Amniotic epithelial cell (primary cell): ENCODE measurements at places on chromosomes 3 and 15.
A peak's percentile ranks its signal among the peaks of the same experiment; 100 is the strongest.

- peak; percentile 23 for DNase-seq
These were observed 190.7 kb upstream of the CD96 start for GRCh38 chr3:111351334-111351733.

DNA sequence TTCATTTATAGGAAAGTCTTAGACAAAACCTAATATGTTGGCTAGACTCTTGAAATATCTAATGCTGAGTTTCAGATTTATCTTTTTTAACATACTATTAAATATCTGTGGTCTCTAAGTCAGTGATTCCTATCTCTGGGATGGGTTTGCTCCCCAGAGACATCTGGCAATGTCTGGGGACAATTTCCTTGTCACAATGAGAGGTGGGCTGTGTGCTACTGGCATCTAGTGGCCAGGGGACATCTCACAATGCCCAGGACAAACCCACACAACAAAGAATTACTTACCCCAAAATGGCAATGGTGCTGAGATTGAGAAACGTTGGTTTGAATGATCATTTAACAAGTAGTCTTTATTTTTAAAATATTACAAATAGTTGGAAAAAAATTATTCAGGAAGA is 602.1 kb downstream of the MAGI1 start:
- DNase-seq: peak; percentile 9

DNA sequence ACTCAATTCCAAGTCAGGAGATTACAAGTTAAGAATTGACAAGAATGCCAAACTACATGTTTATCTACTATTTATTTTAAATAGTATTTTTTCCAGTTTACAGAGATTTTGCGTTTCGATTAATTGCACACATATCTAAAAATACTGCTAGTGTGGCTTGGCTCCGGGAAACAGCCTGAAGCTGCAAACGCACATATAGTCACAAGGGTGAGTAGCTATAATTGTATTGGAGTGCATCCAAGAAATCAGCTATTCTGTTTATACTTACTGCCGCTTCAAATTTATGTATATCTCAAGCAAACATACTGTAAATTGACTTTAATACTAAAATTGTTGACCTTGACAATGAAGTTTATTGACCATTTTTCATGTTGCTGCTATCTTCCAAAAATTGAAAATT is 77.0 kb upstream of the PLSCR5 start:
- DNase-seq: no peak

- no peak for DNase-seq
These were observed 183.2 kb upstream of the STAC start for GRCh38 chr3:36197151-36197550.

GRCh38 chr3:106332884-106333283 is 464.1 kb upstream of the CBLB start:
- DNase-seq: no peak

DNA sequence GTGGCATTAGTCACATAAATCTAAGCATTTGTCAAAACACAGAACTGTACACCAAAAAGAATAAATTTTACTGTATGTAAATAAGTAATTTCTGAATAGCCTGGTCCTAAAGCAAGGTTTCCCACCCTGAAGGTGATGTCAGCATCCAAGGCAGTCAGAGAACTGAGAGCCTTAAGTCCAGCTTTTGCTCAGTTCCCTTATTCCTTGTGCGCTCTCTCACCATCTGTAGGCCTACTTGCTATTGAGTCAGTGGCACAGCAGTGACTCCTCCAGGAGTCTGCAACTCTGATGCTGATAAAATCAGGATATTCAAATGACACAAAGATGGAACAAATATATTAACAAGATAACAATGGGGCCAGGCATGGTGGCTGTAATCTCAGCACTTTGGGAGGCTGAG is 22.3 kb downstream of the VPS39 start:
- DNase-seq: no peak

GRCh38 chr3:14298991-14299555 is 103.3 kb upstream of the SLC6A6 start:
- no peak for DNase-seq

GRCh38 chr3:188824566-188824965 is 347.2 kb upstream of the TPRG1 start:
- DNase-seq: no peak

- no peak for DNase-seq
These were observed 154.2 kb downstream of the IMPG2 start for GRCh38 chr3:101166150-101166549.

DNA sequence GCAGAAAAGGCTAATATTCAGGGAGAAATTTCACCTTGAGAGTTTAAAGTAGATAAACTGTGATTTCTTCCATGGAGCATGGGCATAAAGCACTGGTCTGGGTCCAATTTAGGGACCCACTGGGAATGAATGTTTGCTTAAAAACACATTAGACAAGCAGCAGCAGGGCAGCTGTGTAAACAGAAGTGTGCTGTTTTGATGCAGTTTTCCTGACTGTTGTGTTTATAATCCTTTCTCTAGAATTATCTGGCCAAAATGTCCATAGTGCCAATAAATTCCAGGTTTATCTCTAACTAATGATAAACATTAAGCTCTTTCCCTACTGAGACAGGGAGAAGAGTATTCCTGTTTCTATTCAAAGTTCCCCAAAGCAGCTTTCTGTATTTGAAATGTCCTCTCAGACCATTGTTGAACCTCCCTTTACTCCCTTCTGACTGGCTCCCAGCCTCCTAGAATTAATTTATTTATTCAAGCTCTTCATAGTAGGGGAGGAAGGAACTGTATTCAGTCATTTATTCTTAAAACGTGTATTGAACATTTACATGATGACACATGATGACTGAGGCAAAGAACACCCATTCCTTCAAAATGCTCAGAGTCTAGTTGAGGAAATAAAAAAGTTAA is 7.0 kb upstream of the TM4SF18 start:
- DNase-seq: no peak

DNA sequence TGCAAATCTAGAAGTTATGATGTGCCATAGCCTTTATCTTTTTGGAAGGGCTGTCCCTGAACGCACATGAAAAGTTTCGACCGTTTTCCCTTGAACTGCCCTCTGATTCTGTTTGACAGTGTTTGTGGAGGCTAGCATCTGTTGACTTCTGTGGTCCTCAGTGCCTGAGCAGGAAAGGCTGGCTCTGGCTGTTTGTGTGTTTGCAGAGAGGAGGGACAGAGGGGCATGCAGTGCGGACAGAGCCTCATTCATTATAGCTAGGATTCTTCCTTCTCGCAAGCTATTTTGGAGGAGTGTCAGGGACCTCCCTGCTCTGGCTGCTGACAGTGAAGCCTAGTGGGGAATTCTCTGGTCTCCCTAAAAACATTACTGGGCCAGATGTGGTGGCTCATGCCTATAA is 64.5 kb downstream of the CDAN1 start:
- no peak for DNase-seq

- no peak for DNase-seq
These were observed 2.5 kb downstream of the SNRK start for GRCh38 chr3:43288850-43289249.

DNA sequence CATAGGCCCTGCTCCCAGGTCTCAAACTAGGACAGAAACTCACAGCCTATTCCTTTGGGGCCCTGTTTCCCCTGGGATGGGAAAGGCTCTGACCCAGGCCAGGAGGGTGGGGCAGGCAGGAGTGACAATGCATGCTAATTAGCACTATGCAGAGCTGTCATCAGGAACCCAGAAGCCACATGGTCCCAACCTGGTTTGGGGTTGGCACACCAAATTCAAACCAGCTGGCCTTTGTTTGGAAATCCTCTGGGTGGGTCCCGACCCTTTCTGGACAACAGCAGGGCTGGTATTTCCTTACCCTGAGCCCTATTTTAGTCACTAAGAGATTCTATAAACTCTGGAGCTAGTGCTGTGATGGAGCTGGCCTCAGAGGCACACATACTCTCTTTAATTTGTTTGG is 166.2 kb downstream of the LRTM1 start:
- DNase-seq: no peak

DNA sequence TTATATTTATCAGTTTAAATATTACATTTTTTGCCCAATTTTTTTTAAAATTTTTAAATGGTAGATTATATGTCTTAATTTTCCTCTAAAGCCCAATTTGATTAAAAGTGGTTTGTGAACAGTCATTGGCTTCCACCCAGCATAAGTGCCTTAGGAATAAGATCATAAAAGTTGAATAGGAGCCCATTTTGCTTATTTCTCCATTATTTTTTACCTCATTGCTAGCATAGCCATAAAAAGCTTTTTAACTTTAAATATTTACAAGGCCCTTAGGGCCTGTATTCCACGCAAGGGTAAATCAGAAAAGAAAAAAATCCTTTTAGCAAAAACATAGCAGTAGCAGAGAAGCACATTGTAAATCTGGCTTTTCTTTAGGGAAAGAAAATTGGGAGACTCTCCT is 9.0 kb downstream of the TTC14 start:
- no peak for DNase-seq

- DNase-seq: no peak
These were observed 8.6 kb downstream of the SCN5A start for GRCh38 chr3:38640661-38641452.

DNA sequence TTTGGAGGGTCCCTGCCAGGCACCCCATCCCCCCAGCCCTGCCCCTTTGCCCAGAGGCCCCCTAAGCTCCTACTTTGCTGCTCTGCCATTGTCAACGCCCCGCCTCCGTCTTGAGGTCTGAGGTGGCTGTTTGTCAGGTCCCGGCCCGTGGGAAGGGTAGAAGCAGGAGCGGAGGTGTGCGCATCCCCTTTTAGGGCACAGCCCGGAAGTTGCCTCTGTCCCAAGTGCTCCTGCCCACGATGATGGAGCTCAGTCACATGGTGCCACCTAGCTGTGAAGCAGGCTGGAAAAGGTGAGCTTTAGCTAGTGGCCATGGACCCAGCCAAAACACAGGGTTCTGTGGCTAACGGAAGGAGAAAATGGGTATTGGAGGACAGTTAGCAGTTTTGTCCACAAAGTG is 28.5 kb upstream of the LCTL start:
- DNase-seq: no peak

GRCh38 chr3:61637088-61638051 is 76.0 kb downstream of the PTPRG start:
- peak; percentile 82 for DNase-seq

DNA sequence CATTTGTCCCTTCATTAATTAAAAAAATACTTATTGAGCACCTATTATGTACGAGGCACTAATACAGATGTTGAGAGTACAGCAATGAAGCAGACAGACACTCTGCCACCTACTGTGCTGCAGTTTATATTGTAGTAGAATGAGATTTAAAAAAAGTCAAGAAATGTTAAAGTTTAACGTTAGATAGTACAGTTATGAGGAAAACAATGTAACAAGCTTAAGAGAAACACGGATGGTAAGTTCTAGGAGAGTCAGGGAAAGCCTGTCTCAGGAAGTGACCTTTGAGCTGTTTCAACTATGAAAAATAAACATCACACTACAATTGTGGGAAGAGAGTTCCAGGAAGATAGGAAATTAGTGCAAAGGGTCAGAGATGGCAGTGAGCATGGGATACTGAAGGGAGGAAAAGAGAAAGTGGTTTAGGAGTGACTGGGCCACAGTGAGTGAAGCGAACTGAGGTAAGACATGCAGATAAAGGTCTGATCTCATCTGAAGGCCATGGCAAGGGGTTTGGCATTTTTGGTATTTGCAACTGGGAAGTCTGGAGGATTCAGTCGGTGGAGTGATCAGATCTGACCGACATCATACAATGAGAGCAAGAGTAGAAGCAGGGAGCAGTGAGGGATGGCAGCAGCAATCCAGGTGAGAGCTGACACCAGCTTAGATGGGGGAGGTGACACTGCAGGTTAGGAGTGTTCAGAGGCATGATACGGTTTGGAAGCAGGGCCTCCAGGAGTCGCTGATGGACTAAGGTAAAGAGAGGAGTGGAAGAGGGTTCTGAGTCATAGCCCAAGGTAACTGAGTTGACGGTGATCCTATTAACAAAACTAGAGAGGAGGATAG is 28.5 kb downstream of the PLSCR4 start:
- DNase-seq: peak; percentile 55

DNA sequence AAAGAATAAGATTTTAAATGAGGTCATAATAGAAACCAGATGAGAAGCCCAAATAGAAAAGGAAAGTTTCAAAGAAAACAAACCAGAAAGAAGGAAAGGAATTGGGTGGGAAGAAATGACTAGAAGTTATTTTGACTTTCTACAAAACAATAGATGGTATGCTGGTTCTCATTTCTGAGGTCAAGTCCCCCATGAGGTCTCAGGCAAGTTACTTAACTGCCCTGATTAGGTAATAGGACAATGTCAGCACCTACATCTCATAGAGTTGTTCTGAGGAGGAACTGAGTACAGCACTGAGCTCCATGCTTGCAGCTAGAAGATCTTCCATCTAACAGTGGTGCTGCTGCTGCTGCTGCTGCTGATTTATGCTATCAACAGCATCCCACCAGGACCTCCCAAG is 185.9 kb downstream of the ERC2 start:
- DNase-seq: no peak

DNA sequence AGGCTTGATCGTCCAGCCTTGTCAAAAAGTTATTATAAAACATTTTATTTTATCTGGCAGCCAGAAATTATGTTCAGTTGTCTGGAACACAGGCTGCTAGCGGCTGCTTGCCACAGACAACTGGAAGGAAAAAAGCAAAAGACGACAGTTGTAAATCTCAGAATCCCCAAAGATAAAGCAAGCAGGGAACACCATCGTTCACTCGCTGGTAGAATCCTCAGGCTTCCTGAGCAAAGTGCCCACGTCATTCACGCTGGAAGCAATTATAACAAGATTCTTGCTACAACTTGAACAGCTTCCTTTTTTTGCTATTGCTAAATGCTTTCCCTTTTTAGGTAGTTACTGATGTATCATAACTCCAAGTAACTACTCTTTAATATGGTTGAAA is 33.6 kb downstream of the ADAMTS17 start:
- DNase-seq: no peak

GRCh38 chr3:70488816-70489215 is 176.4 kb upstream of the MDFIC2 start:
- DNase-seq: no peak

GRCh38 chr3:133995264-133995663 is 34.5 kb downstream of the SLCO2A1 start:
- DNase-seq: no peak

DNA sequence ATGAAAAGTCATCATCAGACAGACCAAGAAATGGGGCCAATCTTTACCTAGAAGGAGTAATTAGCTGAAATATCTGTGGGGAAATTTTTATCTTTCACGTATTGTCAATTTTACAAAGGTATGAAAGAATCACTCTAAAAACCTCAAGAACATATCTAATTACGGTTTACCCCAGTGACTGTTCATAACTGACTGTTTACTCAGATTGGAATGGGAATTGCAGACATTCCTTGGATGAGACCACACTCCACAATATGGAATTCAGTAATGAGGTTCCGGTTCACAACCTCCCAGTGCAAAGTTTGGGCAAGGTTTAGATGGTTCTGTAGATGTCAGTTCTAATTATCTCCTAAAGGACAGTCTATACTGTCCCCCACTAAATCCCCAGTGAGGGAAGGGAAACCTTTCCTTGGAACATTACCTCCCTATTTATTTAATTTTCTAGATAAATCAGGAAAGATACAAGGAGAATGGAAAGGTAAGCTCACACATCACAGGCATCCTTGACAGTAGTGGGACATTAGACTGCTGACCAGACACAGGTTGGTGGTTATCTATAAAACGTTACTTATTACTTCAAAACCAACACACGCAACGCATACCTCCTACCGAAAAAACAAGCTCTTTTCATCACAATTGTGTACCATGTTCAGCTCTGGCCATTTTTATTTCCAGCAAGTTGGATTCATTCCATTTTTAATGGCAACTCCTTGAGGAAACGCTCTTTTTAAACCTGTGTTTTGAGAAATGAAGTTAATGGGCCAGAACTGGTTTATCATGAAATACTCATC is 129.9 kb downstream of the RORA start:
- peak; percentile 8 for DNase-seq
